Testis (tissue), 5 donors: ENCODE measurements at places on chromosomes 7 and 10. TPM values are rescaled to one million over a fixed set of nuclear protein-coding genes. Genes with fewer than 3 reads are reported as not detected.

GRCh38 chr10:121261665-121262064 is 336.6 kb downstream of the FGFR2 start:
- DNase-seq = no peak

- DNase-seq = peak; percentile 2
Measured at GRCh38 chr7:40799-41750, 151.3 kb upstream of the FAM20C start.

- DNase-seq = no peak
Measured at GRCh38 chr10:44883593-44884331, 27.4 kb upstream of the TMEM72 start.

GRCh38 chr7:128938544-128939074 is 882 bp downstream of the IRF5 start:
- DNase-seq = no peak

GRCh38 chr7:31082017-31082416 is 29.9 kb downstream of the ADCYAP1R1 start:
- DNase-seq = no peak

GRCh38 chr7:97015756-97016380 is 8.8 kb downstream of the DLX5 start:
- DNase-seq = no peak

GRCh38 chr10:106487726-106488125 is 676.8 kb downstream of the SORCS1 start:
- no peak for DNase-seq

DNA sequence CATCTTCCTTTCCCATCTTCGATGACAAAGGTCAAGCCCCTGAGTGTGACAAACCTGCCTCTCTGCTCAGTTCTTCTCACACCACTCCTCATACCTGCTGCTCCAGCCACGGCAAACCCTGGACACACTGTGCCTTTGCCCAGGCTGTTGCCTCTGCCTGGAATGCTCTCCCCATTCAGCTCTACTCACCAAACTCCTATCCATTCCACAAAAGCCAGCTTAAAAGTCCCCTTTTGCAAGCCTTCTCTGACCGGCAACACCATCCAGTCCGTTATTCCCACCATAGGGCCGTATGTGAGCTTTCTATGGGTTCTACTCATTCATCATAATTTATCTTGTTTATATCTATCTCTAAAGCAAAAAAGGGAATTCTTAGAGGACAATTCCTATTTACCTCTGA is 15.2 kb downstream of the GFRA1 start:
- DNase-seq = no peak

DNA sequence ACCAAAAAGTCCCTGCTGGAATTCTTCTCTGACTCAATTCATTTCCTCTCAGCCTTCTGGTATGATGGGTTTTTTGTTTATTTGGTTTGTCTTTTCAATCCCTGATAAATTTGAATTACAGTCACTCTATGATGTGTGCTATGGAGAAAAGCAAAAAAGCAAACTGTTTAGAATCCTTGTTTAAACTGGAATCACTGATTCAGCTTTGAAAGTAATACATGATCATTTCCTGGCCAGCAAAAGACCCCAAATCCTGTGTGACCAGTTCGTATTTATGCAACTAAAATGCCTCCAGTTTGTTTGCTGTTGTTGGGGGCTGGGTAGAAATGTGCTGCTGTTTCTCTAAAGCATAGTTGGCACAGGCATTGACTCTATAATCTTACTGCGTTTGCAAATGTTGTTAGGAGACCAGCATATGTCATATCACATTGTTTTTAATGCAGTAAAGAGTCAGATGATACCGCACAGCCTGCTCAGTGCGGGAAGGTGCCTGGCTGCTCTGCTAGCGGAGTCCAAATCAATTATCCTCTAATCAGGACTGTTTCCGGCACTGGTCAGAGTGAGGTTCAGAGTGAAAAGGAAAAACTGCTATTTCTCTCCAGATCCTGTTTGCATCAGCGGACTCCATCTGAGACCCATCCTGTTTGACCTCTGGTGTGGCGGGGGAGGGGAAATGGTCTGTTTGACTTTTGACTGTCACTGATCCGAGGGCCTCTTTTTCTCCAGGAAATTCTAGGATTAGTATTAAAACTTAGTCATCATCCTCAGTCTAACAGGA is 40.6 kb upstream of the ADD3 start:
- DNase-seq = no peak

DNA sequence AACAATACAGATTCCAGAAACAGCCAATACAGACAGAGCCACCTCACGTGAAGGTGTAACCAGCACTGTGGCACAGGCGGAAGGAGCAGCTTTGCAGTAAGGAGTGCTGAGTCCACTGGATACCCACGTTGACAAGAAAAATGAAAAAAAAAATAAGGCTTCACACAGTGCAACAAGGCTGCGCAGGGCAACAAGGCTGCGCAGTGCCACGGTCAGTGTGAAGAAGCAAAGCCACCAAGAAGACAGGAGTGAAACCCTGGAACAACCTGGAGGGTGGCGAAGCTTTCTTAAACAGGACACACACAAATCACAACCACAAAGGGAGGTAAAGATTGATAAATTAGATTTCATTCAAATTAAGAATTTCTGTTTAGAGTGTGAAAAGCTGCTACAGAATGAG is 204.0 kb downstream of the MAD1L1 start:
- DNase-seq = no peak

GRCh38 chr10:132645630-132646442 is 108.2 kb downstream of the INPP5A start:
- DNase-seq = no peak

GRCh38 chr10:81784111-81784597 is 90.8 kb upstream of the NRG3 start:
- no peak for DNase-seq

DNA sequence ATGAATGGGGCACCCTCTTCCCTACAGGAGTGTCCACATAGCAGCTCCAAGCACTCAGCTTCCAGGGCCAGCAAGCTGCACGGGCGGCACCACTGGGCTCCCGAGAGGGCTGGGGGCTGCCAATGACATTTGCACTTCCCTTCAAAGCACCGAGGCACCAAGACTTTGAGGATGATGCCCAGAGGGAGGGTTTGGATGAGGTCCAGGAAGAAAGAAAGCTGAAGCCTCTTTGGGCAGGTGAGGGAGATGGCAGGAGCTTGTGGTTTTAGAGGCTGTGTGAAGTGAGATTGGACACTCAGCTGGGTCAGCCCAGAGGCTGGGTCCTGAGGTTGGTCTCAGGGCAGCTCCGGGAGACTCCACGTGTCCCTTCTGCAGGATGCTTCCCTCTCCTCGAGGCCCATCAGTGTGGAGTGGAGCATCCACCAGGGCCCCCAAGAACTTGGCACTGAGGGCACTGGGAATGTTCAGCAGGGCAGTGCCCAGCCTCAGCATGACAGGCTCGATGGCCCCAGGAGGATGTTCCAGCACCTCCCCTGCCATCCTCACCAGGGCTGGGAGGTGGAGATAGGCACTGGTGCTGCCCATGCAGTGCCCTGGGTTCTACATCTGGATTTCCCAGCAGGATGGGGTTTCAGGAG is 54.9 kb upstream of the IGFBP3 start:
- DNase-seq = no peak

DNA sequence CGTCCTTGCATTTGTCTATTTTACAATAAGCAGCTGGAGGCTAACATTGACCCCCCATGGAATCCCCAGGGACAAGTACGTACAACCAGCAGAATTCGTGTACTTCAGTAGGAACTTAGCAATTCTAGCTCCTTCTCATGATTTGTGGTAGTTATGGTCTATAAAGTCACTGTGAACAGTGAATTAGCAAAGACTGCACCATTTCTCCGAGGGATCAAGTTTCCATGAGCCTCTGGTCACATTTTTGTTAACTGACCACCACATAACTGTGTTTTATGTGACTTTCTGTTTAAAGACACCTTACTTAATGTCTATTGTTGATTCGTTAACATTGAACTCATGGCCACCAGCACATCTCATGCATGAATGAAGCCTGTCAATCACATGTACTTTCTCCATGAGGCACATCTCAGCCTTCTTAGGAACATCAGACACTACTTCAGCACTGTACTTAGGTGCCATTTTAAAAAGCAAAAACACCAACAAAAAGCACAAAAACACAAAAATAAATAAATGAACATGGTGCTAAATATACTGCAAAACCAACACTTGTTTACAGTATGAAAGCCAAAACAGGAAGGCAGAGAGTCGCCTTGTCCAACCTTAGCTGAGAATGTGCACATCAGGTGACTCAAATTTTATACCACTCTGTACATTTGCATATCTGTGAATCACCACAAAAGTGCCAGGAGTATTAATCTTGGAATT is 9.0 kb upstream of the UCN3 start:
- DNase-seq = no peak

DNA sequence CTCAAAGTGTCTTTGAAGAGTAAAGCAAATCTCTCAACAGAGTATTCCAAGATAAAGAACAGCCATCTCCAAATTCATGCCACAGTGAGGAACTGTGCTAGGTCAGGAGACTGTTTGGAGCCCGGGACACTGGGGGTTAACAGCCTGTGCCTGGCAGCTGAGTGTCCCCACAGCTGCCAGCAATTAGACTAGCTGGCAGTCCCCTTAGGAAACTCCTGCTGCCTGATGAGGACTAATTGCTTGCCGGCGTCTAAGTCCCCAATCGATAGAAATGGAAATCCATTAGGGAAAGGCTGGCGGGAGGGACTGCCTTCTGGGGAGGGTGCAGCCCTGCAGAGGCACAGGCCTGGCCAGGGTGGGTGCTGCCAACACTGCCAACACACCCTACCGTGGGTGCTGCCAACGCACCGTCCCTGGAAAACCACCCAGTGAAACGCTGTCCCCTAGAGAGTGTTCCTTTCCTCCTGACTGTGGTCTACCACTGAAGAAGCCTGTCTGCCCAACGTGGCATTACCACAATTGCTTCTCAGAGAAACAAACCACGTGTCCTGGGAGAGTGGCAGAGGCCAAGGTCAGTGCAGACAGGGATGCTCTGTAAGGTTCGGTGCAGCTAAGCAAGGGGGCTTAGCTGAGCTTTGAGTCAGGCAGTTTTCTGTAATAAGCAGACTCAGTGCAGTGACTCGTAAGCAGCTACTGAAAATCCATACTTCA is 60.8 kb downstream of the XRCC2 start:
- peak; percentile 73 for DNase-seq

DNA sequence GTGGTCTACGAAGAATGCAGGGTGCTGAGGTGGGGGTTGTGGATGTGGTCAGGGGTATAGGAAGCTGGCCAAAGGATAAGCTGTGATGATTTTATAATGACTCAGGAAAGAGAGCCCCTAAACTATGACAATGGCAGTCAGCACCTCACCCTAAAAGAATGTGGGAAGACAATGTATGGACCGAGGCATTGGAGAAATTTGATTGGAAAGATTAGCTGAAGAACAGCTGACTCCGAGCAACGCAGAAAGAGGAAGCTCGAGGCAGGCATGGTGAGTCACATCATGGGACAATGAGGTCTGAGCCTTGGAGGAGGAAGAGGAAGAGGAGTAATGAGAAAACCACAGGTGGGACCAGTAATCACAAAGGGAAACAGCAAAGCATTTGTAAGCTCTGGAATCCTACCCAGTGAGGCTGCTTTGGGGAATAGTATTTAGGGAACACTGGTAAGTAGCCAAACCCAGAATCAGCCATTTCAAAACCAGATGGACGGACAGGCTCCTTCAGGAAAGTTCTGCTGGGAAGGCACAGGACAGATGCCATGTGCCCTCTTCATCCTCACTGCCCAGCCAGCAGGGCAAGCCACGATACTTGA is 295.4 kb downstream of the PRPF18 start:
- DNase-seq = no peak

- no peak for DNase-seq
Measured at GRCh38 chr7:50226669-50227068, 77.8 kb upstream of the IKZF1 start.

GRCh38 chr10:9670911-9671310 is 1346.8 kb upstream of the CELF2 start:
- peak; percentile 39 for DNase-seq

- DNase-seq = no peak
Measured at GRCh38 chr7:138712652-138713051, 11.5 kb upstream of the SVOPL start.

- no peak for DNase-seq
Measured at GRCh38 chr10:63753808-63754207, 232.6 kb downstream of the REEP3 start.

DNA sequence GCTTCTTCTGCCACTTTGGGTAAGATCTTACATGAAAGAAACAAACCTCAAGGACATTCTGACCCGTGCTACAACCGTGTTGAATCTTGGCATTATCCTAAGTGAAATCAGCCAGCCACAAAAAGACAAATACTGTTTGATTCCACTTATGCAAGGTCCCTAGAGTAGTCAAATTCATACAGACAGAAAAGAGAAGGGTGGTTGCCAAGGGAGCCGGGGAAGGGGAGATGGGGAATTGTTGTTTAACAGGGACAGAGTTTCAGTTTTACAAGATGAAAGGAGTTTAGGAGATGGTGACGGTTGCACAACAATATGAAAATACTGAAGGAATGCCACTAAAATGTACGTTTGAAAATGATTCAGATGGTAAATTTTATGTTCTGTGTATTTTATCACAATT is 12.2 kb upstream of the CLEC2L start:
- DNase-seq = no peak

Gene SRRM3
- total RNA-seq = 8.4 TPM

Gene ZNF467
- total RNA-seq = 3.3 TPM

Gene TDRD1
- 32.3 TPM for total RNA-seq

Gene MNX1
- total RNA-seq = 3.0 TPM

Gene HOXA7
- 3.1 TPM for total RNA-seq

Gene HPS1
- total RNA-seq = 73.4 TPM

Gene PAPOLB
- total RNA-seq = 19.1 TPM

Gene PTF1A
- 5.0 TPM for total RNA-seq

Gene INTS15
- 31.5 TPM for total RNA-seq
